G401 (cell line): ENCODE measurements at places on chromosomes 11 and 22. TPM values are rescaled to one million over a fixed set of nuclear protein-coding genes. Genes with fewer than 3 reads are reported as not detected.

The FREY1 gene
- total RNA-seq, result 0.24 TPM in 1 of 2 replicates, not detected in the other

The MMP8 gene
- total RNA-seq, result 0.03 TPM in 1 of 2 replicates, not detected in the other

The LUZP2 gene
- total RNA-seq, result not detected in 2 replicates

The BIK gene
- 4.6 and 6.9 TPM in 2 replicates for total RNA-seq

The RANBP1 gene
- total RNA-seq, result 883 and 1,003 TPM in 2 replicates

The ACR gene
- total RNA-seq, result not detected in 2 replicates

The BTG4 gene
- total RNA-seq, result 1.4 and 8.1 TPM in 2 replicates

The TMPRSS5 gene
- not detected in 2 replicates for total RNA-seq

The OR51D1 gene
- total RNA-seq, result not detected in 2 replicates

The RASD2 gene
- total RNA-seq, result not detected in 2 replicates

The GLYAT gene
- not detected in 2 replicates for total RNA-seq

The PPFIBP2 gene
- 12.4 and 24.2 TPM in 2 replicates for total RNA-seq

The CEP126 gene
- total RNA-seq, result 0.07 and 1.1 TPM in 2 replicates

The OR52A1 gene
- total RNA-seq, result not detected in 2 replicates

The RRP7A gene
- total RNA-seq, result 63.6 and 73.1 TPM in 2 replicates

The DRD2 gene
- total RNA-seq, result not detected in 2 replicates

The CHORDC1 gene
- total RNA-seq, result 48.9 and 91.7 TPM in 2 replicates

The HTR3A gene
- total RNA-seq, result not detected in 2 replicates

The OR8D4 gene
- not detected in 2 replicates for total RNA-seq

The DDTL gene
- total RNA-seq, result not detected in 2 replicates

The TEX54 gene
- total RNA-seq, result not detected in 2 replicates
